Endothelial cell of umbilical vein (primary cell): ENCODE measurements at places on chromosomes 13 and 19. TPM values are rescaled to one million over a fixed set of nuclear protein-coding genes. Genes with fewer than 3 reads are reported as not detected.

DNA sequence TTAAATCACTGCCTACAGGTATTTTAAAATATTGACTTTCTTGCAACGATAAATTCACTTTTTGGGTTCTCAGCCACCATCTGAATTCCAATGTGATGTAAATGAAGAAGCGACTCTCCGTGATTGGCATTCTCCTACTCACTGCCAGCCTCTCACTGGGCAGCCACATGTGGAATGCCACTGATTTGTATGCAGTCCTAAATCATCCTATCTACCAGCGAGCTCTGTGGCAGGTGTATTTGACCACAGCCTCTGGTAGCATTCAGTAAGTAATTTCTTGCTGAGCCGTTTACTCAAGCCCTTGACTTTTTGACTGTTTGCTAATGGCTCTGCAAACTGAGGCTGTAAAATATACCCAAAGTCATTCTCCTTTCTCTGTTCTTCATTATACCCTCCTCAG lies 559.0 kb upstream of the SLC10A2 start:
- DNase-seq, result no peak
- H3K27ac ChIP-seq, result no peak overlapping the region
- no peaks in the 10 kb centered on the region for H3K4me1 ChIP-seq
- H3K36me3 ChIP-seq, result no peaks in the 10 kb centered on the region

- DNase-seq, result no peak
- H3K27ac ChIP-seq, result no peak overlapping the region
- no peak overlapping the region for H3K4me3 ChIP-seq
- H3K27me3 ChIP-seq, result no peaks in the 10 kb centered on the region
- peaks cover 24% of the 10 kb centered on the region for H3K4me1 ChIP-seq
Observed at GRCh38 chr13:29844441-29844840, 6.0 kb downstream of the UBL3 start.

DNA sequence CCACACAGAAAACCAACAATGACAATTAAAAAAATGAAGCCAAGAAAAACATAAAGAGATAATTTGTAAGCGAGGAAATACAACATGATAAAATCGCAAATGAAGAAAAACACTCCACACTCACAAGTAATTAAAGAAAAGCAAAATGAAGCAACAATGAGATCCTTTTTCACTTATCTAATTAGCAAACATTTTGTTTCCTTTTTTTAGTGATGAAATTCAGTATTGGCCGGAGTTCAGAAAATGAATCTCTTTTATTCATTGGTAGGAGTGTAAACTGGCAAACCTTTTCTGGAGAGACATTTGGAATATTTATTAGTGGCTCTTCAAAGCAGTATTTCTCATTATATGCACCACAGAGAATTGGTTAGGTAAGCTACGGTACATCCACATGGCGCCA lies 70.6 kb upstream of the POMP start:
- H3K27ac ChIP-seq, result no peak overlapping the region
- DNase-seq, result no peak
- H3K4me3 ChIP-seq, result no peak overlapping the region
- H3K36me3 ChIP-seq, result no peaks in the 10 kb centered on the region

- no peak overlapping the region for H3K27ac ChIP-seq
- peaks cover 13% of the 10 kb centered on the region for H3K4me1 ChIP-seq
- no peaks in the 10 kb centered on the region for H3K36me3 ChIP-seq
Observed at GRCh38 chr19:49820125-49820524, 2.0 kb downstream of the MED25 start.

DNA sequence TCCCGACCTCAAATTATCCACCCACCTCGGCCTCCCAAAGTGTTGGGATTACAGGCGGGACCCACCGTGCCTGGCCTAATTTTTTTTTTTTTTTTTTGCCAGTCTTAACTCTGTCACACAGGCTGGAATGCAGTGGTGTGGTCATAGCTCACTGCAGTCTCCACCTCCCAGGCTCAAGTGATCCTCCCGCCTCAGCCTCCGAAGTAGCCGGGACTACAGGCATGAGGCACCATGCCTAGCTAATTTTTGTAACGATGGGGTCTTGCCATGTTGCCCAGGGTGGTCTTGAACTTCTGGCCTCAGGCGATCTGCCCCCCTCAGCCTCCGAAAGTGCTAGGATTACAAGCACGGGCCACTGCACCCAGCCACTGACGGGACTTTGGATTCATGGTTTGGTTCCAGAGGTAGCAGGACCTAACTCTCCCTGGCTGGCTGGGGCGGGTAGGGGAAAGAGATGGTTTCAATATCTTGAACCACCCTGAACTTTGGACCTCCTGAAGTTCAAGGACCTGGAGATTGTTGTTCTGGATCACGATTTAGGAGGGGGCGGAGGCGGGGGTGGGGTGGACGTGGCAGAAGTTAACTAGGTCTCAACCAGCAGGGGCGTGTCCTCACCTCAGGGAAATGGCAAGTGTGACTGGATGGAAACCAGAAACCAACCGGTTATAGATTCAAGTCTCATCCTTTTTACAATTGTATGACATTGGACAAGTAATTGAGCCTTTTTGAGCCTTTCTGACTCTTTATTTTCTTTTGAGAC lies 40.8 kb downstream of the IER2 start:
- H3K4me1 ChIP-seq, result no peaks in the 10 kb centered on the region
- no peak for DNase-seq
- no peaks in the 10 kb centered on the region for H3K27me3 ChIP-seq
- no peak overlapping the region for H3K27ac ChIP-seq

DNA sequence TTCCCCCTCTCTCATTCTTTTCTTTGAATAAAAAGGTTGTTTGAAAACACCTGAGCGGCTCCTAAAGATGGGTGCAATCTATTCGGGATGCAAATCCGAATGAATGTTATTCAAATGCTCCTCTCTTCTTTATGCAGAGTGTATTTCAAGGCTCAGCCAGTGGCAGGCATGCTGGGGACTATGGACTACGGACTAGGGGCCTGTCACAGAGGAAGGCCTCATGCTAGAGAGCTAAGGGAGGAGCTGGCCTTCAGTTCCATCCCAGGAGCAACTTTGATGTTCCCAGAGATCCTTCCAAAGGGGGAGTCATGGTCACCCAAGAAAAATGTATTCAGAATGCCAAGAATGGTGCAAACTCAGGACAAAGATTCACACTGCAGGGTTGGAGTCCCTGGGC lies 9.3 kb downstream of the ALOX5AP start:
- H3K27ac ChIP-seq, result peak overlapping the region; percentile 87
- H3K4me3 ChIP-seq, result no peak overlapping the region
- H3K36me3 ChIP-seq, result no peaks in the 10 kb centered on the region
- peaks cover 46% of the 10 kb centered on the region for H3K4me1 ChIP-seq
- no peak for DNase-seq
- no peaks in the 10 kb centered on the region for H3K27me3 ChIP-seq

DNA sequence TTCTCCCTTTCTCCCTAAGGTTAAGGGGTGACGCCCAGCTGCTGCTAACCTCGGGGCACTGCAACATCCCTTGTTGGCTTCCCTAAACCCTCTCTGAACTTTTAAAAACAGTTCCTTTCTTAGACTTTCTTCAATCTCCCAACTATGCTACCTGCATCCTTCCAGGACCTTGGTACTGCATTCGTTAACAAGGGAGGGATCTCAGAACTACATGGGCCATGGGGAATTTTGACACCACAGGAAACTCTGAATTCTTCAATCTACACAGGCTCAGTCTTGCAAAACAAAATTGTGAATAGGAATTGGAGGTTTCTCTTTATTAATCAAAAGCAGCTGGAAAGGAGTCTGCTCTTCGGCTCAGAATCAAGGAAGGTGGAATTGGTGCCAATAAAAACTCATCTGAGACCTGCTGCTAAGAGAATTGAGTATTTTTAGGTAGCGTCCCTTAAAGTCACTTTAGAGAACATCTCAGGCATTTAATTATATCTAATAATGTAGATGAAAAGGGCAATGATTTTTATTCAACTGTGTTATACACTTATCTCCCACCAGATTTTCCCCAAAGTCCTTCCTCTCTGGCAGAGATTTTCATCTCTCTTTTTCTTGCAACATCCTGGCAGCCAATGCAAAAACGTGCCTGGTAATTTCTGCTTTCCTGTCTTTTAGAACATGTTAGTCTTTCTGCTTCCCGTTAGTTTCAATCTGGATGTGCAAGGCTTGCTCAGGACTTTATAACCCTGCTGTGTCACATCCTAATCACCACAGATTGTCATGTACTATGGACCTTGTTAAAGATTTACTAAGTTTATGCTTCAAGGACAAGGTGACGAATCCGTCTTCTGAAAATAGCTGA lies 69.1 kb upstream of the SLC15A1 start:
- DNase-seq, result peak; percentile 83
- peaks cover 36% of the 10 kb centered on the region for H3K4me1 ChIP-seq
- no peak overlapping the region for H3K27ac ChIP-seq
- no peaks in the 10 kb centered on the region for H3K27me3 ChIP-seq
- H3K36me3 ChIP-seq, result peaks cover 37% of the 10 kb centered on the region

- H3K36me3 ChIP-seq, result no peaks in the 10 kb centered on the region
- no peak overlapping the region for H3K27ac ChIP-seq
- no peaks in the 10 kb centered on the region for H3K27me3 ChIP-seq
- DNase-seq, result no peak
Observed at GRCh38 chr13:43126420-43126819, 103.0 kb downstream of the DNAJC15 start.

DNA sequence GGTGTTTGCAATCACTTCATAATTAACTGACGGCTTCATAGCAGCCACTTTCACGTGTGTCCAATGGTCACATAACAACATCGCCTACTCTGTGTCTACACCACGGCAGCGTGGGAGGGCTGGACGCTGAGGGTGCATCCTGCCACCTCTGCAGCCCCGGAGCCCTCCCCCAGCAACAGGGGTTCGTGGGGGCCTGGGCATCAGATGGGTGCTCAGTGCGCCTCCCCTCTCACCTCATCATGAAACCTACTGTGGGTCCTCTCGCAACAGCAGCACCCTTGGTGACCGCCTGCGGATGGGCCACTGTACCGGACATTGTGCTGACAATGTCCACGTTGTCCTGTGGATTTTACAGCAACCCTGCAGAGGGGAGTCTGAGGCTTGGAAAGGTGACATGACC lies 193.5 kb downstream of the UQCRFS1 start:
- DNase-seq, result no peak
- no peaks in the 10 kb centered on the region for H3K4me1 ChIP-seq
- H3K27me3 ChIP-seq, result no peaks in the 10 kb centered on the region
- H3K36me3 ChIP-seq, result no peaks in the 10 kb centered on the region
- no peak overlapping the region for H3K27ac ChIP-seq
- H3K4me3 ChIP-seq, result no peak overlapping the region

DNA sequence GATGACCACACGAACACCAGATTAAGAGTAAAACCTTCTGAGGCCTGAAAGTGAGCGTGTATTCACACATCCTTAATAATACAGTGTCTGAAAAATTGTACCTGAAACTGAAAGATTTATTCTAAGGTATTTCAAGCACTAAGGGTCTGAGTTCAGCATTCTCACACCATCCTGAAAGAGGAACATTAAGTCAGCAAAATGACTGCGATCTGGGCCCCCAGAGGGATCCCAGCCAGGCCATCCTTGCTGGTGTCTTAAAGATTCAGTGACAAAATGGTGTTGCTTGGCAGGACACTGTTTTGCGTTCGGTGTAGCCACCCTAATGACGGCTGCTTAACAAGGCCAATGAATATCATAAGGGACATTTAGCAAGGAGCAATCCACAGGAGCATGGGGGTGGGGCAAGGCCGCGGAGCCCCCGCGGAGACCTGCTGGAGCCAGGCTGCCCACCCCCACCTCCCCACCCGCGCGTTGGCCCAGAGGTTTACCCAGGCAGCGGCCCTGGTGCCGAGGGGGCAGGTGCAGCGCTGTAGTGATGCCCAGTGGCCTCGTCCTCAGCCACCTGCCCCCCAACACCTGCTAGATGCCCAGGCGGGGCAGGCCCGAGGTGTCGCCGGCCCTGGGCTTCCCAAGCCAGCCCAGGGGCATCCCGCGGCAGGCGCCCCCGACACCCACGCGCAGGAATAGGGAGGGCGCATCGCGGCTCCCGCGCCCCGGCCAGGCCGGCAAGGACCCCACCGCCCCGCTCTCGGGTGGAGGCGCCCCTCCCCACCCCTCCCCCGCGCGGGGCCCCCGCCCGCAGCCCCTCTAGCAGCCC lies 742 bp downstream of the NALCN start:
- no peaks in the 10 kb centered on the region for H3K36me3 ChIP-seq
- no peaks in the 10 kb centered on the region for H3K27me3 ChIP-seq
- peaks cover 10% of the 10 kb centered on the region for H3K4me1 ChIP-seq
- H3K27ac ChIP-seq, result no peak overlapping the region
- H3K4me3 ChIP-seq, result peak overlapping the region; percentile 0
- peak; percentile 13 for DNase-seq

The ZNF222 gene
- 4.7 and 5.2 TPM in 2 replicates for total RNA-seq

The F2RL3 gene
- 1.2 TPM in 2 replicates for total RNA-seq

The SIGLEC9 gene
- total RNA-seq, result not detected in 2 replicates

The GNG8 gene
- total RNA-seq, result not detected in 2 replicates
